Astrocyte (in vitro differentiated cells and primary cell): ENCODE measurements at places on chromosomes 6 and 20.

DNA sequence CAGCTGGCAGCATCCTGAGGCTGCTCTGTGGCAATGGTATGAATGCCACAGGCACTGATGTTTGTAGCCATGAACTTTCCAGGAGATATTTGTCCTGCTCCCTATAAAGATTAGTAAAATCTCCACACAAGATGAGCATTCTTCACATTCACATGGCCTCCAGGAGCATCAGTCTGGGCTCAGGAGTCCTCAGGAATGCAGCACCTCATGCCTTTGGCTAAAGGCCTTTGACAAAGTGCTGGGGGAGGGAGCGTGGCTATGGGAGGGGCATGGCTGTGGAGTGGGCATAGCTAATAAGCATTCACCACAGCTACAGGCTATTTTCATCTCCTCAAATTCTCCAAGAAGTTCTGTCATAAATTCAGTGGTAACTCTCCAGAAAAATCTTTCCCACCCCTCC lies 90.5 kb upstream of the LY86 start:
- no peak overlapping the region for H3K4me3 ChIP-seq
- no peak overlapping the region for H3K27ac ChIP-seq
- no peaks in the 10 kb centered on the region for H3K36me3 ChIP-seq
- DNase-seq: no peak

DNA sequence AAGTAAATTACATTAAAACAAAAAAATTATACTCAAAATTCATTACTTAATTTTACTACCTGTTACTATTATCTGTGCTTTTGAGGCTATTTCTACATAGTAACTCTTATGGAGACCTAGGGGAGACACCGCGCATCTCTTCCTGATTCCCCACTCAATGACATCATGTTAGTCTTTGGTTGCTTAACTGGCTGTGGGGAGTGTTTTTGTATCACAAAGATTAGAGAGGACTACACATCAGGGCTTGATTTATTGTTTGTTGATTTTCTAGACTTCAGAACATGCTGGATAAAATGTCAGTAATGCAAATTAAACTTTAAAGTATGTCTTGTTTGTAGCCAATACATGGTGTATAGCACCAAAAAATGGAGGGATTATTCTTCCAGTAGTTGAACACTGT lies 26.0 kb downstream of the SLC2A10 start:
- H3K27me3 ChIP-seq: no peaks in the 10 kb centered on the region
- no peak overlapping the region for H3K27ac ChIP-seq
- no peak for DNase-seq
- H3K4me1 ChIP-seq: peaks cover 4% of the 10 kb centered on the region
- H3K36me3 ChIP-seq: peaks cover 15% of the 10 kb centered on the region

GRCh38 chr20:43576108-43576507 lies 14.6 kb upstream of the IFT52 start:
- no peaks in the 10 kb centered on the region for H3K36me3 ChIP-seq
- DNase-seq: no peak
- no peak overlapping the region for H3K27ac ChIP-seq
- no peaks in the 10 kb centered on the region for H3K4me1 ChIP-seq
- H3K4me3 ChIP-seq: no peak overlapping the region
- H3K27me3 ChIP-seq: peaks cover 3% of the 10 kb centered on the region

GRCh38 chr6:7413151-7413823 lies 23.7 kb downstream of the RIOK1 start:
- no peak overlapping the region for H3K27ac ChIP-seq
- H3K27me3 ChIP-seq: no peaks in the 10 kb centered on the region
- peaks cover 4% of the 10 kb centered on the region for H3K4me1 ChIP-seq
- no peak for DNase-seq
- no peak overlapping the region for H3K4me3 ChIP-seq

- no peaks in the 10 kb centered on the region for H3K36me3 ChIP-seq
- no peak for DNase-seq
- no peak overlapping the region for H3K27ac ChIP-seq
- H3K27me3 ChIP-seq: no peaks in the 10 kb centered on the region
- H3K4me3 ChIP-seq: no peak overlapping the region
- no peaks in the 10 kb centered on the region for H3K4me1 ChIP-seq
These were observed 16.6 kb downstream of the SYNDIG1 start for GRCh38 chr20:24485981-24486380.

DNA sequence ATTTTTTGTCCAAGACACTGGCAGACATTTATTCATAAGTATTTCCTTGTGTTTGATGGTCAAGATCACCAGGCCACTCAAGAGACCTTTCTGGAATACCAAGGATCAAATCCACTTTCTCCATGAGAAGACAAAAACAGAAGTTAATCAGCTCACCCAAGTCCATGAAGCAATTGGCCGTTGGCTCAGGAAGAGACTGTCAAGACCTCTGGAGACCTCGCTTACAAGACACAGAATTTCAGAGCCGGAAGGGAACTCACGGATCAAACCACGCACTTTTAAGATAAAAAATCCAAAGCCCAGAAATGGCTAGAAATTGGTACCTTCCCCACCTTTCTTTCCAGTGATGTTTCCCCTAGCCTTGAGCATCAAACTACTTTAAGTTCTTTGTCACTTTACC lies 3.3 kb downstream of the TRERF1 start:
- no peak for DNase-seq
- H3K4me3 ChIP-seq: no peak overlapping the region
- H3K4me1 ChIP-seq: peaks cover 18% of the 10 kb centered on the region
- no peaks in the 10 kb centered on the region for H3K36me3 ChIP-seq

DNA sequence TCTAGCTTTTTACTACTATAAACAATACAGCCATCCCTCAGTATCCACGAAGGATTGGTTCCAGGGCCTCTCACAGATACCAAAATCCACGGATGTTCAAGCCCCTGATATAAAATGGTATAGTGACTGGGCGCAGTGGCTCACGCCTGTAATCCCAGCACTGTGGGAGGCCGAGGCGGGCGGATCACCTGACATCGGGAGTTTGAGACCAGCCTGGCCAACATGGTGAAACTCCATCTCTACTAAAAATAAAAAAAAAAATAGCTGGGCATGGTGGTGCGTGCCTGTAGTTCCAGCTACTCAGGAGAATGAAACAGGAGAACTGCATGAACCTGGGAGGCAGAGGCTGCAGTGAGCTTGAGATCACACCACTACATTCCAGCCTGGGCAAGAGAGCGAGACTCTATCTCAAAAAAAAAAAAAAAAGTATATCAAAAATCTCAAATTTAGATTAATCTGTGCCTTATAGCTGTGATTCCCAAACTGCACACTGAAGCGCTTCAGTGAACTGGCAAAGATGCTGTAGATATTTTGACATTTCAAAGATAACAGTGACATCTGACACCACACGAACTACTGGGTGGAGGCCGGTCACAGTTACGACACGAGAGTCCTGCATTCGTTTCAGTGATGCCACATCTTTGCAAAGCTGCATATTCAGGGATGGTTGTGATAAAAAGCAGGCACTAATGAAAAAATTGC lies 38.3 kb downstream of the MRS2 start:
- no peaks in the 10 kb centered on the region for H3K27me3 ChIP-seq
- no peak overlapping the region for H3K27ac ChIP-seq
- no peak for DNase-seq
- H3K4me3 ChIP-seq: no peak overlapping the region
- H3K36me3 ChIP-seq: no peaks in the 10 kb centered on the region
